ENCODE measurements at places on chromosomes 12 and 14. TPM values are rescaled to one million over a fixed set of nuclear protein-coding genes. Genes with fewer than 3 reads are reported as not detected.

Gene CLEC6A
- not detected for total RNA-seq

Gene SLC17A8
- not detected for total RNA-seq

GRCh38 chr12:77337362-77337761, 272.0 kb upstream of the E2F7 start:
- DNase-seq = no peak

Gene TAS2R42
- not detected for total RNA-seq

DNA sequence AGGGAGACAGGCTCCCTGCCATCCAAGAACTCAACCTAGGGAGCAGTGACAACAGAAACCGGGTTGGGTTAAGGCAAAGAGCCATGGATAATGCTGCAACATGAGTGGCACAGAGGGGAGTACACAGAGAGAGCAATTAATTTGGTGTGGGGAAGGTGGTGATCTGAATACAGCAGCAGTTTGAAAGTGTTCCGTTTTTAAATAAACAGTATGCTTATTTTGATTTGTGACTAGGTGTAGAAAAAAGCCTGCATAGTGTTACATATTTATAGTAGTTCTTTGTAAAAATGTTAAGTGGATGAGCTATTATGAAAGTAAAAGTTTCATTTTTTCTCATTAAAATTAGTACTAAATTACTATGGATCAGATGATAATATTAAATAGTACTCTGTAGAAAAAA, 8.7 kb downstream of the AKAP5 start:
- DNase-seq = no peak

Gene ACVRL1
- total RNA-seq = 57.5 TPM

GRCh38 chr12:53600490-53601295, 25.5 kb downstream of the ATF7 start:
- no peak for DNase-seq

- DNase-seq = no peak
Measured at GRCh38 chr12:3083921-3084347, 6.8 kb downstream of the TSPAN9 start.

All from right atrium auricular region (tissue), 2 donors.